GM04504 (cell line): ENCODE measurements at places on chromosomes 4 and X.
A peak's percentile ranks its signal among the peaks of the same experiment; 100 is the strongest.

DNA sequence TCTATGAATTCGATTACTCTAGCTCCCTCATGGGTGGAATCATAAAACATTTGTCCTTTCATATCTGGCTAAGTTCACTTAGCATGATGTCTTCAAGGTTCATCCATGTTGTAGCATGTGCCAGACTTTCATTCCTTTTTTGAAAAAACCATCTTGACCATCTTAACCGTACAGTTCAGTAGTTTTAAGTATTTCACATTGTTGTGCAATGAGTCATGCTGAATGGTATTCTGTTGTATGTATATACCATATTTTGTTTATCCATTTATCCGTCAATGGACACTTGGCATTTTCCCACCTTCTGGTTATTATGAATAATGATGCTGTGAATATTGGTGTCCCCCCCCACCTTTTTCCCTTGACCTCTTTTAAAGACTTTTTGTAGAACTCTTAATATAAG is 72.4 kb upstream of the TLR2 start:
- DNase-seq = no peak

DNA sequence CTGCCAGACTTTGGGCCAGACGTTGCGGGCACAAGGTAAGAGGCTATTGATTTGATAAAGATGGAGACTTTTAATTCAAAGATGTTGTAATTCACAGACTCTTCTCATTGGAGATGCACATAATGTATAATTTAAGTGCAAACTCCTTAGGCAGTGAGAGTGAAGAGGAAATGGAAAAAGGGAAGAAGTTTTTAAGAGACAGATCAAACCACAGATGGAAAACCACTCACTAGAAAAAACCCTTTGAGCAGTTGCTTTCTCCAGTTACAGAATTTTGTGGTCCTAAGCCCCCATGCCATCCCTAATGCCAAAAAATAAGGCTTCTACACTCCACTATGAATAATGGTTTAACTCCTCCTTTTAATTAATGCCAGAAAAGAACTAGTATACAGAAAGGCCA is 977.1 kb upstream of the PRKX start:
- no peak for DNase-seq

DNA sequence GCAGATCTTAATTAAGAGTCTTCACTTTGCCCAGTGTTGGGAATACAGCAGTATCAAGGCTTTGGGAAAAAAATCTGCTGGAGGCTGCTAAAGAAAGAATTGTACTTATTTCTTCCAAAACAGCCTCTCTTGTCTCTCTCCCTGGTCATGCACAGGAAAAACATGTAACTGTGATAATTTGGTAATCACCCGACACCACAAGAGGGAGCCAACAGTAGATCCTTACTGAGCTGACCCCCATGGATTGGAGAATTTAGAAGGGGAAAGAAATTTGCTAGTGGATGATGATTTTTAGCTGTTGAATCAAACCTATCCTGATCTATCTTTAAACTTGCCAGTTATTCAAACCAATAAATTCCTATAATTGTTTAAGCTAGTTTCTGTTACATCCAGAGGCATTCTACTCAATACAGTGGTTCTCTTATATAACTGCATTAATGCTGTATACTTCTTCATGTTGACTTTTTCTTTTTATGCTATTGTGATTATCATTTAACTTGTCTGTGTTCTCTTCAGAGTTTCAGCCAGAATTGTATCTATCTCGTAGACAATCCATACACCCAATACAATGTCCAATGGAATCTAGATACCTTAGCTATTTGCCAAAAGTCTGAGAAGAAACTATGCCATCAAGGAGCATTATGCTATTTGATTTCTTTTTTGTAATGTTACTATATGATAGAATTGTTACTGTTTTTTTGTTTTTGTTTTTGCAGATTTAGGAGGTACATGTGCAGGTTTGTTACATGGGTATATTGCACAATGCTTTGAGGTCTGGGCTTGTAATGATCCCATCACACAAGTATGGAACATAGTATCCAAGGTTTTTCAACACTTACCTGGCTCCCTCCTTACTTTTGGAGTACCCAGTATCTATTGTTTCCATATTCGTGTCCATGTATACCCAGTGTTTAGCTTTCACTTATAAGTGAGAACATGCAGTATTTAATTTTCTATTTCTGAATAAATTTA is 31.3 kb upstream of the ARHGEF38 start:
- DNase-seq = peak; percentile 16

DNA sequence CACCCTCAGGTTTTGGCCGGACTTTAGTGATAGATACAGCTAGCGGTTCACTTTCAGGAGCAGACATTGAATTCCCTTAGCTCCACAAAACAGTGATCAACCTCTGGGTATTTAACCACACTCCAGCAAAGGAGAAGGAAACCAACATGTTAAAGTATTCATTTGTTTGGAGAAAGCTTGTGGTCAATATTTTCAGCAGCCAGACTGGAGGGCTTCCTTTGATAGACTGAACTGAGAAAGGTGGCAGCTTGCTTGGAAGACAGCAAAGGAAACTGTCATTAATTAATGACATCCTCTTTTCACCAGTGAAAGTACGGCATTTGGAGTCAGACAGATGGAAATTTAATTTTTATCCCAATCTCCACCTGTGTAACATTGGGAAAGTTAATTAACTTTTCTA is 289.1 kb upstream of the CLNK start:
- no peak for DNase-seq

DNA sequence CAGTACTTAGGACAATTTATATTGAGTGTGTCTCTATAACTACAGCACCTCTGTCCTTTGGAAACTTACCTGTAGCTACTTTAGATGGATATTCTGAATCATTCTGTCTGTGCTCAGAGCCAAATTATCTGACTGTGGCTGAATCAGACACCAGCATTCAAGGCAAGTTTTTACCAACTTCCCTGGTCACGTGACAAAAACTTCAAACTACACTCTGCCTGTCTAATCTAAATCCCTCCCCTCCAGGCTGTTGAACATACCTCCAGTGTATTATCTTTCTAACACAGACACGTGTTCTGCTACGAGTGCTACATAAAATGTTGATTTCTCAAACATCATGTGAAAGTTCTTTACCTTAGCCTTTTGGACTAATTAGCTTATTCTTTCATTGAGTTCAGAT is 641.2 kb upstream of the CPEB2 start:
- DNase-seq = no peak

DNA sequence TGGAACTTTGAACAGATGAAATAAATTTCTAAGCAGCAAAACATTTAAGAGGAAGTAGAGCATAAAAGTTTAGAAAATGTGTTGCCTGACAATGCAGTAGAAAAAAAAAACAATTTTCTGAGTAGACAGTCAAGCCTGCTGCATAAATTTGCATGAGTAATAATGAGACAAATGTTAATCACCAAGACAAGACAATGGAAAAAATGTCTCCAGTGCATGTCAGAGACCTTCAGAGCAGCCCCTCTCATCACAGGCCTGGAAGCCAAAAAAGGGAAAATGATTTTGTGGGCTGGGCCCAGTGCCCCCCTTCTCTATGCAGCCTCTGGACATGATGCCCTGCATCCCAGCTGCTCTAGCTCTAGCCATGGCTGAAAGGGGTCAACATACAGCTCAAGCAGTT is 204.6 kb downstream of the COX18 start:
- no peak for DNase-seq
